Fibroblast of villous mesenchyme (primary cell): ENCODE measurements at places on chromosomes 13 and 19. TPM values are rescaled to one million over a fixed set of nuclear protein-coding genes. Genes with fewer than 3 reads are reported as not detected.

DNA sequence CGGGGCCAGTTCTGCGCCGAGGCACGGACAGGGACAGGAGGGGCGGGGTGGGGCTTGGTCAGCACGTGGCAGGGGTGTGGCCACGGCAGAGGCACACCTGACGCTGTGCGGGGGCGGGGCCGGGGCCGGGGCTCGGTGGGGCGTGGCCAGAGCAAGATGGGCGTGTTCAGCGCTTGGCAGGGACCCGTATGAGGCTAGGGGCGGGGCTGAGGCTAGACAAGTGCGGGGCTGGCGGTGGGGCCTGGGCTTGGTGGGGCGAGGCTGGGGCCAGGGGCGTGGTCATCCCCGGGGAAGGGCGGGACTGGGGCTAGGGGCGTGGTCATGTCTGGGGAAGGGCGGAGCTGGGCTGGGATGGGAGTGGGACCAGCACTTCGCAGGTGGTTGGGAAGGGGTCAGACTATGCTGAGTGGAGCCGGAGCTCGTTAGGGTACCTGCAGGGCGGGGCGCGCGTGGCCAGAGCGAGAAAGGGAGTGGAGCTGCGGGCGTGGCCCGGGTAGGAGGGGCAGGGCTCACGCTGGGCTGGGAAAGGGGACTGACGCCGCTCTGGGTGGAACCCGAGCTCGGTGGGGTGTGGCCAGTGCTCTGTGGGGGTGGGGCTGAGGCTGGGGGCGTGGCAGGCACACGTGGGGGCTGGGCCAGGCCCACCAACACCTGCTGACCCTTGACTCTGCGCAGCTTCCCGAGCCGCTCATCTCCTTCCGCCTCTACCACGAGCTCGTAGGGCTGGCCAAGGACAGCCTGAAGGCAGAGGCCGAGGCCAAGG is 12.8 kb downstream of the POLR2E start:
- DNase-seq = peak; percentile 90

ONECUT3 gene
- not detected in 2 replicates for total RNA-seq

CCDC70 gene
- total RNA-seq = not detected in 2 replicates

NANOS3 gene
- 0.64 TPM in 1 of 2 replicates, not detected in the other for total RNA-seq

- DNase-seq = no peak
Observed at GRCh38 chr19:11007385-11007784, 46.6 kb downstream of the SMARCA4 start.
